Posterior vena cava (tissue), 2 donors: ENCODE measurements at places on chromosomes 3 and 15. TPM values are rescaled to one million over a fixed set of nuclear protein-coding genes. Genes with fewer than 3 reads are reported as not detected.

- DNase-seq, result no peak
Observed at GRCh38 chr3:69738315-69738714, 949 bp upstream of the MITF start.

- DNase-seq, result no peak
Observed at GRCh38 chr3:175308097-175308496, 449.0 kb downstream of the NAALADL2 start.

GRCh38 chr3:72153477-72154314 is 368.7 kb upstream of the PROK2 start:
- no peak for DNase-seq

- no peak for DNase-seq
Observed at GRCh38 chr3:104561324-104561723, 805.4 kb upstream of the ALCAM start.

DNA sequence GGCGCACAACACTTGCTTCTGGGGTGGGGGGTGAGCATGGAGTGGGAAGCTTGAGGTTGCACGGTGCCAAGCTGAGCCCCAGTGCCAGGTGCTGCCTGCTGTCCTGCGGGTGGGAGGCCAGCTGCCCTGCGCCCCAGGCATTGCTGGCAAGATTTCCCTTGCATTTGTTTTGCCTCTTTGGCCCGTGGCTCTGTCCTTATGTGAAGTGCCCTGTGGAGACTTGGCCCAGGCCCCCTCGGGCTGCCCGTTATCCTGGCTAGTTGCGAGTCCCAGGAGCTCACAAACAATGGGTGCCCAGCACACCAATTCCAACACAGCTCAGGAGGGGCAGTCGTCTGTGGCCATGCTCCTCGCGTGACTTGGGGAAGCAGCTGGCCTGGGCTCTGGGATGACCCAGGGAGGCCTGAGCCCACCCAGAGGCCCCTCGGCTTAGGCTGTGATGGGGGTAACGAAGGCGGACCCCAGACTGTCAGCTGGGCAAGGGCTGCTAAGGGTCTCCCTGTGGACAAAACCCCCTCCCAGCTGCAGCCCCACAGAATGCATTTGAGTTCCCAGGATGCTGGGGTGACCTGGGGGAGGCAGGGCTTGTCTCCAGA is 5.9 kb downstream of the C3orf22 start:
- peak; percentile 78 for DNase-seq

DNA sequence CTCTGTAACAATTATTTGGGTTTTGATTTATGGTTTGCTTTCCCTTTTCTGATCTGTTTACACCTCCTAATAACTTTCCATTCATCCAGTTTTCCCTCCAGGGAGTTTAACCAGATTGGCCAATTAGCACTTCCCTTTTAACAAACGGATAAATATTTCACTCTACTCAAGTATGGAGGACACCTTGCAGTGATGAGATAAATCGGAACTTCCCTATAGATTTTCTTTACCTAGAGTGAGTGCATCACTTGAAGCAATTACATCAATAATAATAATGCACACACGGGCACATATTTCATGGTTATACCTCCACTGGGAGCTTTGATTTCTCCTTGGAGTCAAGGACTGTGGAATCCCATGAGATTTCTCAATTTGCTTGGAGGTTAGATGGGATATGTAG is 239.1 kb upstream of the CFAP20DC start:
- DNase-seq, result no peak

GRCh38 chr3:23395115-23395514 is 192.0 kb downstream of the UBE2E2 start:
- no peak for DNase-seq

DNA sequence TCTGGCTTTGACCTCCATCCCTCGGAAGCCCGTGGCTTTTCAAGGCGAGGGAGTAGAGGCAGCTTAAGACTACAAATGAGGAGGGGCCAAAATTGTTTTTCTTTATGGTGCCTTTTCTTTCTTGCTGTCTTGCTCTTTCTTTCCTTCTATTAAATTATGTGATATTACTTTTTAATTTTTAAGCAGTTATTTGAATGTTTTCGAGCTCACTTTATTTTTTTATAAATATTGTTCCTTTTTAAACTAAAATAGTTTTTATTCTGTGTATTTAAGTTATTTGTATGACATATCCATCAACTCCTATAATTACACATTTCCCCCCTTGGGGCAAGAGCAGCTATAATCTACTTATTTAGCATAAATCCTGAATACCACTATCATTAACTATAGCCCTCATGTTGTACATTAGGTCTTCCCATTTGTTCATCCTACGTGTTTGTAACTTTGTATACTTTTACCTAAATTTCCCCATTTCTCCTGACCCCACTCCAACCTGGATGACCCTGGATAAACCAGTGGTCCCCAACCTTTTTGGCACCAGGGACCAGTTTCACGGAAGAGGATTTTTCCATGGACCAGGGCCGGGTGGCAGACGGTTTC is 622 bp upstream of the PLSCR1 start:
- DNase-seq, result no peak

- no peak for DNase-seq
Observed at GRCh38 chr3:15894382-15894781, 96.6 kb upstream of the ANKRD28 start.

Gene OXTR
- 1.1 TPM for total RNA-seq

Gene CXCR6
- total RNA-seq, result 0.42 TPM
